ENCODE measurements at places on chromosomes 3 and 15.

DNA sequence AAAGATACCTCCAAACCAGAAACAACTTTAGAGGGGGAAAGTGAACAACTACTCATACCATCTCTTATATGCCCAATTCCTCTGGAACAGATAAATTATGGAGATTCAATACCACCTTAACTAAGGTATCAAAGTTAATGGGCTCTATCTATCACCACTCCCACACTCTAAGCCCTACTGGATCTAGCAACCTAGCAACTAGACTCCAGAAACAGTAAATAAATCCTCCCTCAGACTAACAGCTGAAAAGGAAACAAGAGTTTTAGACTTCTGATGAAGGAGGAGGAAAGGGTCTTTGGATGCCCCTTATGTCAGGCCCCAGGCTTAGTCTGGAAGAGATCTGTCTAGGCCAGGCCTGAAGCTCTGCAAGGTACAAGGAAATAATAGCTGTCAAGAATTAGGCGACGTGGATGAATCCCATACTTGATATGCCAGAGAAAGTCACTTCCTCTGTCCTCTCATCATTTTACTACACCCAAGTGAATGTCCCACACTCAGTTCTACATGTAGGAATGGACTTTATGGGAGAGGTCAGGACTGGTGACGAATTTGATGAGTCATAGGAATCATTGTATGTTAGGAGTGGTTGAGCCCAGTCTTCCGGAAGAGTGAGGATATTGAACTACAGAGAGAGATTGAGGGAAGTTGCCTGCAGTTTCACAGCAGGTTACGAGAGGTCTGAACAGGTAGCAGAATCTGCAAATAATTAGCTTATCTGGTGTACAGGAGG is 113.8 kb downstream of the AKAP13 start:
- H3K4me1 ChIP-seq = peaks cover 27% of the 10 kb centered on the region
- H3K27me3 ChIP-seq = no peaks in the 10 kb centered on the region
- H3K27ac ChIP-seq = no peak overlapping the region
- DNase-seq = no peak

DNA sequence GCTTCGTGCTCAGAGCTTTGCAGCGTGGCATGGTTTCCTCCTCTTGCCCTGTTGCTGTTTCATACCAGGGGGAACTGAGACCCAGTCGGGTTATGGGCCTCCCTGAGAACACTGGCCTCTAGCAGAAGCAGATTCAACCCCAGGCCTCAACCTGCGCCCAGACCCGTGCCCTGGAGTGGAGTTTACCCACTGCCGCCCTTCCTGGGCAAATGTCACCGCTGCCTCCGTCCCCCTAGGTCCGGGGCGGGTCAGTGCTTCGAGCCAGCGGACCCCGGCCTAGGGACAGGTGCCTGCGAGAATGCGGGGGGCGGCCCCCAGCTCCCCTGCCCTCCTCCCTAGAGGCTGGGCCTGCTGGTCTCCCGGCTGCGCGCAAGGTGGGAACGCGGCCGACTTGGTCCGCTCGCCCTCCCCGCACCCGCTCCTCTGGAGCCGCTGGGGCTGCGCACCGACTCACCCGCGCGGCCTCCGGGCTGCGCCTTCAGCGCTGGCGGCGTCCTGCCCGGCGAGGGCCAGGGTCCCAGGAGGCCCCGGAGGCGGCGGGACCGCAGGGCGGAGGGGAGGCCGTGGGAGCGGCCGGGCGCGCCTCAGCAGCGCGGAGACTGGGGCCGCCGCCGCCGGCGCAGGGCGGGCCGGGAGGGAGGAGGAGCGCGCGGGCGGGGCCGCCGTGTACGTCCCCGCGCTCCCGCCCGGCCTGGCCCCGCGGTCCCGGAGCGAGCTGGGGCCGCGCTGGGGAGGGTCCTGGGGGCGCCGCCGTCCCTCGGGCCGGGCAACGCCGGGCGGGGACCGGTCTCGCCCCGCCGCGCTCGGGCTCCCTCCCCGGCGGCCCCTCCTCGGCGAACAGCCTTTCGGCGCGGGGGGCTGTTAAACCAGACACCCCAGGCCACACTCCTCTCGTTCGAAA is at the start of gene PIGZ:
PIGZ (minus strand) TSS at position 601 of the 901 bp plus-strand sequence. CDS start 16,802 bp downstream, outside the sequence.
- H3K36me3 ChIP-seq = peaks cover 12% of the 10 kb centered on the region
- H3K4me1 ChIP-seq = peaks cover 18% of the 10 kb centered on the region
- peak; percentile 29 for DNase-seq
- H3K4me3 ChIP-seq = peak within 1 kb of the TSS; percentile 78
- H3K27ac ChIP-seq = peak within 1 kb of the TSS; percentile 54

DNA sequence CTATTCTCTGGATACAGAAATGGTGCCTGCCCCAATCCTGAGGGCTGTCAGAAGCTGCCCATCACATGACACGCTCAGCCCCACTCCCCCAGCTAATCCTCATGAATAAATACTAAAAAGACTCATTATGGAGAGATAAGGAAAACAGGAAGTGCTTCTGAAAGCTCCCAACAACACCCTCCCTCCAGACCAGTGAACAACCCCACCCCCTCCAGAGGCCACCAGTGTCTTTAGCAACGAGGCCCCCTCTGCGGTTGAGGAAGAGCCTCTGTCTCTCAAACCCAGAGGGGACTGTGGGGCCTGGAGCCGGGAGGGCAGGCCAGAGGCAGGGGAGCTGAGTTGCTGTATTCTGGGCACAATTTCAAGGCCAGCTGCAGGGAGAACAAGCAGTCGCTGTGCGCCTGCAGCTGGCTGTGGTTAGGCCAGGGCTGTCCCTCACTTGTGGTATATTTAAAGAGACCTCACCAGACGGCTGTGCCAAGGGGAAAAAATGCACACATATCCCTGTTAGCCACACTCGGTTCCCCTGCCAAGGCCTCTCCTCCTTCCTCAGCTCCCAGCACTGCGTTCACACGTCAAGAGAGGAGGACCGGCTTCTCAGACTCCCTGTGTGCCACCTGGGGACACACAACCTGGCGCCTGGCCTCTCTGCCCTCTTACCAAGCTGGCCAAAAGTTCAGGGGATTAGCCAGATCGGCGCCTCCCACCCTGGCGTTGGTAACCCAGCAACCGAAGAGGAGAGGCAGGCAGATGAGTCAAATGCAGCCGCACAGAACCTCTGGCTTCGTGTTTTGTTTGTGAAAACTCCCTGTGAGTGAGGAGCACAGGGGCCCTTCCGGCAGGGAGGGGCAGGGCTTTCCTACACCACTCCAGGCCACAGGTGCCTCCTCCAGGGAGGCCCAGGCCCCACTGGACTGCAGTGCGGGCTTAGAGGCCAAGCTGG is 101.2 kb upstream of the ETV5 start:
- no peak overlapping the region for H3K4me3 ChIP-seq
- no peak overlapping the region for H3K27ac ChIP-seq
- H3K27me3 ChIP-seq = peaks cover 3% of the 10 kb centered on the region
- H3K36me3 ChIP-seq = no peaks in the 10 kb centered on the region
- DNase-seq = no peak

- H3K4me3 ChIP-seq = no peak overlapping the region
- H3K27ac ChIP-seq = no peak overlapping the region
- H3K36me3 ChIP-seq = no peaks in the 10 kb centered on the region
- no peaks in the 10 kb centered on the region for H3K4me1 ChIP-seq
These were observed 1037.3 kb downstream of the SI start for GRCh38 chr3:164040991-164041390.

- no peaks in the 10 kb centered on the region for H3K36me3 ChIP-seq
- H3K27ac ChIP-seq = no peak overlapping the region
- H3K27me3 ChIP-seq = no peaks in the 10 kb centered on the region
- no peaks in the 10 kb centered on the region for H3K4me1 ChIP-seq
- no peak overlapping the region for H3K4me3 ChIP-seq
- DNase-seq = no peak
These were observed 314.5 kb downstream of the TIGIT start for GRCh38 chr3:114608293-114608692.

DNA sequence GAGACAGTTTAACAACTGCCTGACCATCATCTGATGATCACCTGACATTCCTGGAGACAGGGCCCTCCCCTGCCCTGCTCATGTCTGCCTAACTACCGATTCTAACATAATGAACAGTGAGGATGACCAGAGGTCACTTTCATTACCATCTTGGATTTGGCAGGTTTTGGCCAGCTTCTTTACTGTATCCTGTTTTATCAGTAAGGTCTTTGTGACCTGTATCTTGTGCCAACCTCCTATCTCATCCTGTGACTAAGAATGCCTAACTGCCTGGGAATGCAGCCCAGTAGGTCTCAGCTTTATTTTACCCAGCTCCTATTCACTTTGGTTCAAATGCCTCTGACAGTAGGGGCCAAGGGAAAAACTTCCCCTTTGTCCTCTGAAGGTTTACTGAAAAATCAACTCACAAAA is 40.2 kb downstream of the METTL6 start:
- H3K4me1 ChIP-seq = peaks cover 8% of the 10 kb centered on the region
- no peaks in the 10 kb centered on the region for H3K27me3 ChIP-seq
- H3K27ac ChIP-seq = no peak overlapping the region
- H3K4me3 ChIP-seq = no peak overlapping the region

DNA sequence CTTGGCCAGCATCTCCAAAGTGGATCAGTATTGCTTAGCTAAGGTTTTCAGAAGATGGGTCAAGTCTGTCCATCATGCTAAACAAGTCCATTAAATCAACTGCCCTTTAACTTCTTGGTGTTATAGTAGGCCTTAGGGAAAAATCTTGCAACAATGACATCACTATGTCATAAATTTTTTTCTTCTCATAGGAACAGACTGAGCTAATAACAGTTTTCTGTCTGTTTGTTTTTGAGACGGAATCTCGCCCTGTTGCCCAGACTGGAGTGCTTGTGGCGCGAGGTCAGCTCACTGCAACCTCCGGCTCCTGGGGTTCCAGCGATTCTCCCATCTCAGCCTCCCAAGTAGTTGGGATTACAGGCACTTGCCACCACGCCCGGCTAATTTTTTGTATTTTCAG is 94.2 kb downstream of the EFL1 start:
- H3K4me3 ChIP-seq = no peak overlapping the region
- H3K4me1 ChIP-seq = peaks cover 27% of the 10 kb centered on the region
- no peak for DNase-seq
- no peaks in the 10 kb centered on the region for H3K27me3 ChIP-seq
- no peak overlapping the region for H3K27ac ChIP-seq
- H3K36me3 ChIP-seq = peaks cover 11% of the 10 kb centered on the region

GRCh38 chr15:63211549-63211948 is 22.1 kb downstream of the RAB8B start:
- no peak for DNase-seq
- H3K36me3 ChIP-seq = peaks cover 36% of the 10 kb centered on the region
- H3K27ac ChIP-seq = peak overlapping the region; percentile 83
- H3K4me1 ChIP-seq = peaks cover 79% of the 10 kb centered on the region
- H3K27me3 ChIP-seq = no peaks in the 10 kb centered on the region
- peak overlapping the region; percentile 56 for H3K4me3 ChIP-seq

All from activated CD4-positive, alpha-beta T cell treated with anti-CD3 and anti-CD28 coated beads, Interleukin-2, amount 10 ng/mL, durations not matched to agents 7 days and 5 days (primary cell).